Retina (tissue), 1 donor: ENCODE measurements at places on chromosomes 1 and 21.

DNA sequence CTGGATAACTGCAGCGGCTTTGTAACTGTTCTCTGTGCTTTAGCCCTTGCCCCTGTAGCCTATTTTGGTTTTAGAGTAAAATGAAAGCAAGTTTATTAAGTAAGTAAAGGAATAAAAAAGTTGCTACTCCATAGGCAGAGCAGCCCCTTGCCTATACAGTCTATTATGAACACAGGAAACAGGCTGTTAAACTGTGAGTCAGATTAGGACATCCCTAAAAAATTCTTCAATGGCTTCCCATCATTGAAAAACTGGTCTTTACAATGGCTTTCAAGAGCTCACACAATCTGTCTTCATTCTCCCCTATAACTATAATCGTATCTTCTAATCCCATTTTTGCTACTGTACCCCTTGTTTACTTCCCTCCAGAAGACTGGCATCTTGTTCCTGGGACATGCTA lies 43.0 kb downstream of the ATG4C start:
- DNase-seq: no peak

DNA sequence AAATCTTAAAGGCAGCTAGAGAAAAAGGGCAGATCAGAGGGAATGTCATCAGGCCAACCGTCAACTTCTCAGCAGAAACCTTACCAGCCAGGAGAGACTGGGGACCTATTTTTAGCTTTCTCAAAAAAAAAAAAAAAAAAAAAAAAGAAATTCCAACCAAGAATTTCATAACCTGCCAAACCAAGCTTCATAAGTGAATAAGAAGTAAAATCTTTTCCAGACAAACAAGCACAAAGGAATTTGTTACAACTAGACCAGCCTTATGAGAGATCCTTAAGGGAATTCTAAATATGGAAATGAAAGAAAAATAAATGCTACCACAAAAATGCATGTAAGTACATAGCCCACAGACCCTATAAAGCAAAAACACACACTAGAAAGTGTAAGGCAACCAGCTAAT lies 267.7 kb downstream of the AKT3 start:
- peak; percentile 10 for DNase-seq

DNA sequence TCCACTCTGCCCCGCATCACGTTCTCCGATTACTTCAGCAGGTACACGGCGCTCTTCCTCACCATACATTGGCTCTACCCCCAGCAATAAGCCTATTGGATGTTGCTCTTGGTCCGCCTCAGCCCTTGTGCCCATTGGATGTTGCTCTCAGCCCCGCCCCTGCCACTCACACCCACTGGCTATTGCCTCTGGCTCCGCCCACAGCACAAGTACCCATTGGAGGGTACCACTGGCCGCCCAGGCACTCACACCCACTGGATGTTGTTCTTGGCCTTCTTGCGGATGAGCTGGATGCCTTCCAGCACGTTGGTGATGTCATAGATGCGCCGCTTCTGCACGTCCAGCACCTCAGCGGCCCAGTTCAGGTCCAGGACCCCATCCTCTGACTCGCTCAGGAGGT lies 9.4 kb downstream of the E2F2 start:
- DNase-seq: no peak

- no peak for DNase-seq
These were observed 408.7 kb downstream of the NCAM2 start for GRCh38 chr21:21406921-21407320.

GRCh38 chr1:109818271-109818987 lies 54.7 kb upstream of the EPS8L3 start:
- DNase-seq: no peak

DNA sequence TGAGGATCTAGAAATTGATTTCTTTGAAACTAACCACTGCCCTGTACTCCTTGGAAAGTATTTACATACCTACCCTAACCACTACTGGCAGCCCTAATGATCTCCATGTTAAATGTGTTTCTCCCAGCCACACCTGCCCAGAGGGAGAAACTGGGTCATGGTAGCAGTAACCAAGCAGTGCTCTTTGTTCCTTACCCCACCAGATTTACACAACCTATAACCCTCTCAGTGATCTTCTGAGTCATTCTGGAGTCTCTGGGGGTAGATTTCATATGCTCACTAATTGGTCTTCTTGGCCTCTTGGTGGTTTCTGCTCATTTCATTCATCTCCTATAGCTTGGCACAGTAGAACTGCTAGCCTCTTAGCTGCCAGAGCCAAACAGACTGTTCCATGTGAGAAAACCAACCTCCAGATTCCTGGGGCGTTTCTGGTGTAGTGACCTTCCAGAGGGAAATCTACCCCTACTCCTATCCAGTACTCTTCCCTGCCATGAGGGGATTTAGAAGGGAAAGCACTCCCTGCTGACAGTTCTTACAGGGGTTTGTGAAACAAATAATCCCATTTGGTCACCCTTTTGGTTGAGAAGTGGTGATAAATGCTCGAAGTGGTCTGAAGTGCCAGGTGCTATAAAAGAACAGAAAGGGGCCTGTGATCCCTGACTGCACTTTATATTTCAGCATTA lies 36.2 kb upstream of the LRIG2 start:
- no peak for DNase-seq

GRCh38 chr1:13664451-13664850 lies 35.5 kb upstream of the PRDM2 start:
- DNase-seq: no peak

DNA sequence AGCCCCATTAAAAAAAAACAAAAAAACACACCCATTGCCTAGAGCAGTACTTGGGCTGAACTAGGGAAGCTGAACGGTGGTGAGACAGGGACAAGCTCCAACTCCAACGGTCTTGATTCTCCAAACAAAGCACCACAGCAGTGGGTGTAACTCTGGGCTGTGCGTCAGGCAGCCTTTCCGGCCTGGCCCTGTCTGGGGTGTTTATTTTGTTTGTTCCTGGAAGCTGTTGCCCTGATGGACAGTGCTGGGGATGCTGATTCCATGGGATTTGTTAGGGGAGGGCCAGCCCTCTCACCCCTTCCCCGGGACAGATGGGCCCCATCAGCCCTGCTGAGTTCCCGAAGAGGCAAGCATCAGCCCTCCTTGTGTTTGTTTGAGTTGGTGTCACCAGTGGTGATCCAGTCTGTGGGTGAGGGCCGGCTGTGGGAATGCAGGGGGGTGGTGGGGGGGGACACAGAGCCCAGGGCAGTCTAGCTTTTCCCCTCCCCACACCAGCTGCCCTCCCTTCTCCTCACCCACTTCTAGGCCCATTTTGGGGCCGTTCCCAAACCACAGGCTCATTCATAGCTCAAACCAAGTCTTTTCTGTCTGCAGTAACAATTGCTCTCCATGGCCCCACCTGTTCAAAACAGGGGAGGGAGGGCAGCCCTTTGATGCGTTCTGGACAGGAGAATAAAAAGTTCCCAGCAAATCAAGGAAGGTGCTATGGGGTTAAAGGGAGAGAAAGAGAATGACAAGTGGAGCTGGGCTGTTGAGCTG lies 4.5 kb downstream of the WNT2B start:
- DNase-seq: no peak

DNA sequence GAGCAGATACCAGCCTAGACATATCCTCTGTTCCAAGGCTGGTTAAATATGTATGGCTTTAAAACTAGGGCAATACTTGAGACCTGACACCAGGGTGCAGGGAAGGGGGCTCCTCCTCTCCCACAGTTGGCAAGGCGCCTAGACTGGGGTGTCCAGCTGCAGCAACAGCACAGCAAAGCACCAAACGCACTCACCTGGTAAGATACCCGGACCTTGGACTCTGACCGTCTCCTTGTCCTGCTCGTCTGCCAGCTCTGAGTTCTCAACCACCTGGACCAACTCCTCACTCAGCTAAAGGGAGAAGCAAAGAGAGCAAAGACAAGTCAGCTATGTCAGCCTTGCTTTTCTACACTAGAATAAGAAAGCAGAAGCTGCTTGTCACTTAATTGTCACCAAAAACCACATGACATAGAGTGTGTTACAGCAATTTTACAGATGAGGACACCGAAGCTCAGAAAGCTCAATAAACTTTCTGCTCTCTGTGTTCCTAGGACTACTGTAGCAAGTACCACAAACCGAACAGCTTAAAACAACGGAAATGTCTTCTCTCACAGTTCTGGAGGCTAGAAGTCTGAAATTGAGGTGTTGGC lies 4.4 kb downstream of the PACC1 start:
- no peak for DNase-seq

DNA sequence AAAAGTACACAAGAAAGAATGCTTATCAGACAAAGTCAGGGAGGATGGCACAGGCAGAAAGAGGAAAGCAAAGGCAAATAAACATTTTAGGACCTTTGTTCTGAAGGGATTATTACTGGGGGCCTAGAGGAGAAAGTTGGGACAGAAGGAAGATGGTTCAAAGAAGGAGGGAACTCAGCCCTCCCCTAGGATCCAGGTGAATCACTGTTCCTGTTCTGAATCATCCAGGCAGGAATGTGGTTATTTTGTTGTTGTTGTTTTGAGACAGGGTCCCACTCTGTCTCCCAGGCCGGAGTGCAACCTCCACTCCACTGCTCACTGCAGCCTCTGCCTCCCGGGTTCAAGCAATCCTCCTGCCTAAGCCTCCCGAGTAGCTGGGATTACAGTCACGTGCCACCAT lies 38.5 kb upstream of the PSEN2 start:
- no peak for DNase-seq

DNA sequence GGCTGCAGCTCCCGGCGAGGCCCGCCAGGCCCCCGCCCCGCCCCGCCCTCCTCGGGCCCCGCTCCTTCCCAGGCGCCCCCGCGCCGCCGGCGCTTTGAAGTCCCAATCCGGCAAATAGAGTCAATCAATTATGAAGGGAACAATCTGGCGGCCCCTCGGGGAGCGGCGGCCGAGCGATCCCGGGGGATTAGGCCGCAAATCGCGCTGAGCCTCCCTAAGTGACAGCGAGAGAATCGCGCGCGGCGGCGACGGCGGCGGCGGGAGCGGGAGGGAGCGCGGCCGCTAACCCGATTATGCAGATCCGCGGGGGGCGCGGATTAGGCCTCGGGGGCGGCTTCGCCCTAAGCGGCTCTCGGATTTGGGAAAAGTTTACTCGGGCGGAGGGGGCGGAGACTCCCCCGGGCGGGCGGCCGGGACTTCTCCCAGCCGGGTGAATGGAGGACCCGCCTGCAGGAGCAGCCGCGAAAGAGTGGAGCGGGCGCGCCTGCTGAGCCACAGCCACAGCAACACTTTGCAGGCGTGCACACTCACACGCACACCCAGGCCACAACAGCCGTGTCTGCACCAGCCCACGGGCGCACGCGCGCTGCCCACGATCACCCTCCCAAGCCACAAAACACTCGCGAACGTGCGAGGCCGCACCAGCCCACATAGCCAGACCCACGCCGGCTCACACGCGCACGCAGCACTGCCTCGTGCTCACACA lies 23.0 kb upstream of the DMBX1 start:
- DNase-seq: peak; percentile 92

GRCh38 chr1:6614019-6614928 lies 743 bp downstream of the PHF13 start:
- DNase-seq: no peak

DNA sequence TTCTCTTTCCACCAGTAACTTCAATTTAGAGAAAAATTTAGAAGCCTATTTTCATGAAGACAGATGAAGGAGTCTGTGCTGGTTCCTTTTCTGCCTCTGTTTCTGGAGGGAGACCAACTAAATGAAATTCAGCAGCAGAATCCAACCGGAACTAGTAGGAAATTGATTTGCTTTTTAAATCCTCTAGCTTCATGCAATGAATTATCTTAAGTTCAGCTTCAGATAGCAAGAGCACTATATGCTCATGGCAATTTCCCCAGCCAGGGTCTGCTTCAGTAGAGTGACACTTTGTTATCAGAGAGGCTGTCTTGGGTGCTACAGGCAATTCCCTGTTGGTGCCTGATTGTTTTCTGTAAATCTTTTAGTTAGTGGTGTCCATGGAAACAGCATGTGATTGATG lies 189.7 kb downstream of the SLC35F3 start:
- no peak for DNase-seq

DNA sequence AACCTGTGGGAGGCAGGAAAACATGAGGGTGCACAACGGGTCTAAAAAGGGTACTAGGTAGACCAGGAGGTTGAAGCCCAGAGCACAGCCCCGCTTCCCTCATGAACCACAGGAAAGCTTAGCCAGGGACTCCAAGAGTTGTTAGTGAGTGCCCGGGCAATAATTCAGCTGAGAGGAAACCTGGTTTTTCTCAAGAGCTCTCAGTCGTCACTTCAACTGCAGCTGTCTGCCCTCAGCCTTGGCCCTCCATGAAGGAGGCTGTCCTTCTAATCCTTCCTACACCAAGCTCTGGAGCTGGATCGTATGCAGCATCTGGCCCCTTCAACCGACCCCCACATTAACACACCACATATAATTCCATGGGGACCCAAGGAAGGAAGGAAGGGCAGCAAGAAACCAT lies 77.0 kb upstream of the BACE2 start:
- DNase-seq: no peak

GRCh38 chr21:19995253-19995652 lies 1003.0 kb upstream of the NCAM2 start:
- no peak for DNase-seq

DNA sequence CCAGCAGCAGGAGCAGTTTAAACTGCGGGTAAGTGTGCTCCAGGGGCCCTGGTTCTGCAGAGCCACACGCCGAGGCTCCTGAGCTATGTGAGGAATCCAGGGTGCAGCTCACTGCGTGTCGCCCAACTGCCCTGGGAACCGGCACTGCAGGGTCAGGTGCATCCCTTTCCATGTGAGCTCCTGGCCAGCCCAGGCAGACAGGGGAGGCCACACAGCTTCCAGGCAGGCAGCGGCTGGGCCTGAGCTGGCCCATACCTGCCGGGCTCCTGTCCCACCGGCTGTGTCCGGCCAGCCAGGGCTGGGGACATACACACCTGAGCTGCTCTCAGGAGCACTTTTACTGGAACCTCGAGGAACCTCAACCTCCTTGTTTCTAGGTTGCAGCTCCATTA lies 18.6 kb upstream of the COL18A1 start:
- DNase-seq: no peak

DNA sequence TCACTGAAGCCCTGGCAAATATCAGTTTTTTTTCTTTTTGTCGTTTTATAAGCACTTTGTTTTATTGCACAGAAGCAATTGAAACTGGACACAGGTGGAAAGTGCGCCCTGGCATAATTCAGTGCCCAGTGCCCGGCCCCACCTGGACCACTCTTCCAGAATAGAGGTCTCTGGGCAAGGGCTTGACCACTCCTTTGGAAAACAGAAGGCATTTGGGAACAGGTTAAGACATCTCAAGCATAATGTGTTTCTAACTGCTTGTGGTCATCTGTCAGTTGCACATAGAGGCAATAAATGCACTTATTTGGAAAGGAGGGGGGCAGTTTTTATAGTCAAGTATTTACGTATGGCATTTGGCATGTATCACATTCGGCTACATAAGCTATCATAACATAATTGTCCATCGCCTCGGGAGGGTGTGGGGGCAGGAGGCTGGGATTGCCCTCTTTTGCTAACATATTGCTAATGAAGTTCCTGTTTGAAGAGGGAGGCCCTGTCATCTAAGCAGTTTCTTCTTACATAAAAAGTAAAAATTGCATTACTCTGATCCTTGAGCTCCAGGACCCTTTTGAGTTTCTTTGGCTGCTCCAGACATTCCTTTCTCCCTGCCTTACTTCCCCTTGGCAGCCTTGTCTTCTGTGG lies 14.7 kb upstream of the CD2 start:
- DNase-seq: no peak
